HTR-8/SVneo (cell line): ENCODE measurements at places on chromosomes 5 and 9.

DNA sequence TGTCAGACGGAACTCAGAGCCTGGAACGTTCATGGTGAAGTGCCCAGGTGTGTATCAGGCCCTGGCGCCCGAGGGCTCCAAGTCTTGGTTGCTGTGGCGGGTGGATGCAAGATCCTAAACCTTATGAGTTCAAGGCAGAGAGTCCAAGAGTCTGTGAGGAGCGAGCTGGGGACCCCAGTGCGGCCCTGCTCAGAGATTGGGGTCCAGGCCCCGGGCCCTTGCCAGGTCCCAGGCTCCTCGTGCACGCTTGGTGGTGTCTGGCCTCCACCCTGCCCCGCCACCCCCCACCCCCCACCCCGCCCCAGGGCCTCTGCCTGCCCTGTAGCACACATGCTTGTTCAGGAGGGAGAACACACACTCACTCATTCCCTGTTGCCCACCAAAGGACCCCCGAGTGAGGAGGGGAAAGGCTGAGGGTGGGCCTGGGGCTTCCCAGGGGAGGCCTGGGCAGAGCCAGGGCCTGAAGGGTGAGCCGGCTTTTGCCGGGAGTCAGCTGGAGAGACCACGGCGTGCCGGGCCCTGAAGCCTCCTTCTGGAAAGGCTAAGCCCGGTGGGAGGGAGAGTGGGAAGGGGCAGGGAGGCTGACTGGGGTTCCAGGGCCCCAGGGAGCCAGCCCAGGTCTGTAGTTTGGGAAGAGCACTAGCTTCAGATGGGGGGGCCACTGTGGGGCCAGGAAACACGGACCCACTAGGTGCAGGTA, 37.1 kb downstream of the FAM163B start:
- no peak for DNase-seq

DNA sequence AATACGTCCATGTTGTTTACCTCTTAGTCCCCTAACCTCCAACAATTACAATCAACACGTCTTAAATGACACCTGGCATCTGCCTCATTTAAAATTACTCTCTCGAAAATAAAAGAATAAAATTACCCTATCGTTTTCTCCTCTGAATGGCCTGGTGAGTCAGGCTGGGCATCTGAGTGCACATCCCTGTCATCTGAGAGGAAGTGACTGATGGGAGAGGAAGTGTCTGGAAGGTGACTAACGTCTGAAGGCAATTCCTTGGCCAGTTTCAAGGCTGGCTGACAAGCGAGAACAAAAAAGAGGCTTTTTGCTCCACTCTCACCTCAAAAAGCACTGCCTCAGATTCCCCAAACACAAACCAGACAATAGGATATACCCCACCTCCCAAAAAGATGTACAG, 57.7 kb downstream of the MAPKAP1 start:
- DNase-seq: peak; percentile 51

DNA sequence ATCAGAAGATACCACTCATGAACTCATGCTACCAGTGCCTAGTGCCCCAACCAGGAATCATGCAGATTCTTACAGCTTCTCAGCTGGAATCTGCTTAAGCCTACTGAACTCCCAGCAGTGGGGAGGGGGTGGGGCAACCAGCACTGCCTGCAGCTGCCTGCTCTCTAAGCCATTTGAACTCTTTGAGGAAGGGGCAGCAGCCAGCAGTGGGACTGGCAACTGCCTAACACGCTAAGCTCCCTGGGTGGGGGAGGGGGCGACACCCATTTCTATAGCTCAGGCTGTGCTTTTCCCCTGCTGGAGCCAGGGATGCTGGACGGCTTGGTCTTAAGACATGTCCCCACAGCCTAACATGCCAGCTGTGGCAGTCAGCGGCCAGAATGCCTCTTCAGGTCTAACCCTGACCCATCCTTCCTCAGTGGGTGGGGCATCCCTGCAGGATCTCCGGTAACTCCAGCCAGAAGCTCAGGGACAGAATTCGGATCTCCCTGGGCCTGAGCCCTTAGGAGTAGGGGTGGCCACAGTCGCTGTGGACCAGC, 889.7 kb downstream of the CDH9 start:
- DNase-seq: no peak

- no peak for DNase-seq
These were observed 127.2 kb downstream of the MRPL36 start for GRCh38 chr5:1672396-1672795.

- no peak for DNase-seq
These were observed 180.8 kb downstream of the HSD17B3 start for GRCh38 chr9:96121136-96121535.

GRCh38 chr5:129963359-129963758, 59.1 kb downstream of the CHSY3 start:
- DNase-seq: no peak

DNA sequence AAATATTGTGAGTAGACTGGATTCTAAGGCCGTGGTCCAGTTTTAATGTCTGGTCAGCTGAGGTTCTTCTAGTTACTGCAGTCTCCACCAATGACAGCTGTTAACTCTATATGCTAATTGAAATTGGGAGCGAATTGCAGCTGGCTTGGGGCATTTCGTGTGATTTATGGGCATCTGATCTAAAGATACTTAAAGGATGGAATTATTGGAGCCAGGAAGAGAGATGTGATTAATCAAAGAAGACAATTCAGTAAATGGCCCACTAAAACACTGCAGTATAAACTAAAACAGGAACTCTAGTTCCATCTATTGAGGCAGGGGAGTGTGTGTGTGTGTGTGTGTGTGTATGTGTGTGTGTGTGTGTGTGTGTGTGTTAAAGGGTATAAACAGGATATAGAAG, 157.5 kb upstream of the IQGAP2 start:
- no peak for DNase-seq

DNA sequence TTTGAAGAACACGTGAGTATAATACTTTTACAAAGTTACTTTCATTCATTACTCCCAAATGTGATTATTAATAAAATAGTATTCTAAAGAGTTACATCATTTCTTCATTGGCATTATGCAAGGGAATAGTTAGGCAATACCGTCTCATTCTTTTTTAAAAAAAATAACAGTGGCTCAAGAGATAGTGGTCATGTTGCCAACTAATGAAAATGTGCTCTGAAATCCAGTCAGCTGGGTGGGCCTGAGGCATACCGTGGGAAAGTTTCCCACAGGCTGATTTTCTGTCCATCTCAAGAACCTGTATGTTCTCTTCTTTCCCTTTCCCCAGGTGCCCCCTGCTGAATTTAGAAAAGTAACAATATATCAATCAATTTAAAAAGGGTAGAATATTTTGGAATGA, 40.8 kb upstream of the ROPN1L start:
- no peak for DNase-seq

GRCh38 chr5:90289837-90290236, 119.7 kb downstream of the CETN3 start:
- DNase-seq: no peak

DNA sequence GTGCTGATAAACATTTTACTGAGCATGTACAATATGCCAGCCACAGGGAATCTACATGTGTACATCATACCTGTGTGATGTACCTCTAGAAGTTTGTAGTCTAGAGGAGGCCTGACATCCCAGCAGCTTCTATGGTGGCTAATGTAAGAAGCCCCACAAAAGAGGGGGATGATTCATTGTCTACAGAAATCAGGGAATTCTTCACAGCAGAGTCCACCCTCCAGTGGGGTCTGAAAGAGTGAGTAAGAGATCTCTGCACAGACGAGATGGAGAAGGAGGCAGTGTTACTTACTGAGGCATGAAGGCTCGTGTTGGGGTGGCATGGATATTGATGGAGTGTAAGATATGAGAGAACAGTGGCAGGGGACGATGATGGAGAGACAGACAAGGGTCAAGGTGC, 103.0 kb downstream of the NTRK2 start:
- DNase-seq: no peak

GRCh38 chr5:14400085-14400484, 181.5 kb upstream of the OTULINL start:
- peak; percentile 66 for DNase-seq

GRCh38 chr5:14267991-14268708, 125.0 kb downstream of the TRIO start:
- peak; percentile 85 for DNase-seq

- no peak for DNase-seq
These were observed 91.7 kb downstream of the EDIL3 start for GRCh38 chr5:84292788-84293653.

DNA sequence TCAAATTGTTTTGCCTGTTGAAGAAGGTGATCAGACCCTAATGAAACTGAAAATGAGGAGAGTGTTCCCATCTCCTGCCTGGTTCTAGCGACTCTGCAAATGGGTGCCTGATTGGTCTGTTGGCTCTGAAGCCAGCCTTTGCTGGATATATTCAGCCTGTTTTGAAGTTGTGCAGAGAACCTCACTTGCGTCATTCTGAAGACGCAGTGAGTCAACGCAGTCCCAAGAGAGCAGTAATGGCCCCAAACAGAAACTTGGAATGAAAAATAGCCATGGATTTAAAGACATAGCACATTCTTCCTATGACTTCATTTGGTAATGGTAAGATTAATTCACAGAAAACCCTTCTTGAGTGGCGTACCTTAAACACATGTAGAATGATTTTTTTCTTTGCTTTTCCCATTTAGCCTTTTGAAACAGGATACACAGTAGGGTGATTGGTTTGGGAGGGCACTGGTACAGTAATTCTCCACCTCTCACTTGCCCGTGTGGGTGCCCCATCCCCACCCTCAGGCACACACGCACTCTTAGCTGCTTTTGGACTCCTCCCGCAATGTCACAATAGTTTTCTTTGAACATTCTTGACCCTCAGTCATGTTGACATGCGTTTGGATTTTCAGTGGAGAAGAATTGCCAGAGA, 54.1 kb upstream of the ABL1 start:
- peak; percentile 71 for DNase-seq

DNA sequence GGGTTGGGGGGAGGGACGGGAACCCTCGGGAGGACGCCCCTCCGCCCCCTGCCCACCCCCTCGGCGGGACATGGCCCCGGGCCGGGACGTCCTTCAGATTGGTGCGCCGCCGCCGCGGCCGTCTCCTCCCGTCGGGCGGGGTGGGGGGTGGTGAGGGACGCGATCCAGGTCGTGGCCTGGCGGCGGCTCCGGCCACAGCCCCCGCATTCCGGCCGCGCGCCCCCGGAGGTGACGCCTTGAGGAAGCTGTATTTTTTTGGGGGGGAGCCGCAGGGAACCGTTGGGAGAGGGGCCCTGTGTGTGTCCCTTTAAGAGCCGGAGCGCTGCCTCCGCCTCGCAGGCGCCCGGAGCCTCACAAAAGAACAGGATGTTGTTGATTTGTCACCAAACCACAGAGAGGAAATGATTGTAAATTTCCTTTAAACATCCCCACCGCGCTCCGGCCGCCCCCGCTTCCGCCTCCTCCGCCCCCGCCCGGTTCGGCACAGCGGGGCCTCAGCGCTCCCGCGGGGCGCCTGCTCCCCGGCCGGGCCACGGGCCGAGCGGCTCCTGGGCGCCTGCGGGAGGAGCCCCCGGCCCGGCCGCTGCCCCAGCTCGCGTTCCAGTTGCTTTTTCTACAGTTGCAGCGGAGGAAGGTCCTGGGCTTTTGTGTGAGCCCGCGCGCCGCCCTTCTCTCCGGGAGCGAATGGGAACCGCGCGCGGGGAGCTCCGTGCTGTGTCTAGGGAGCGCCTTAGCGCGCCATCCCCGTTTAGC, 32.1 kb upstream of the SPRY4 start:
- DNase-seq: peak; percentile 83

- no peak for DNase-seq
These were observed 52.2 kb upstream of the GABRB2 start for GRCh38 chr5:161598686-161599085.

DNA sequence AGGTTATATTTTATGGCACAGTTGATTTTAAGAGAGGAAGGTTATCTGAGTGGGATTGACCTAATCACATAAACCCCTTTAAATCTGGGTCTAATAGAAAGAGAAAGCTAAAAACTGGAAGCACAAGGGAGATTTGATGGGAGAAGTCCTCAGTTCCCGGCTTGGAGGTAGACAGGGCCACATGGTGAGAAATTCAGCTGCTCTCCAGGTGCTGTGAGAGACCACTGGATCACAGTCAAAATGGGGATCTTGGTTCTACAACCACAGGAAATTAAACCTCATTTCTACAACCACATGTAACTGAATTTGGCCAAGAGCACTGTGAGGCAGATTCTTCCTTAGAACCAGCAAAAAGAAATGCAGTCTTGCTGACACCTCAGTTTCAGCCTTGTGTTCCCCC, 2352.7 kb downstream of the MAT2B start:
- DNase-seq: no peak

GRCh38 chr9:98310752-98311392, 55.4 kb upstream of the TBC1D2 start:
- no peak for DNase-seq

DNA sequence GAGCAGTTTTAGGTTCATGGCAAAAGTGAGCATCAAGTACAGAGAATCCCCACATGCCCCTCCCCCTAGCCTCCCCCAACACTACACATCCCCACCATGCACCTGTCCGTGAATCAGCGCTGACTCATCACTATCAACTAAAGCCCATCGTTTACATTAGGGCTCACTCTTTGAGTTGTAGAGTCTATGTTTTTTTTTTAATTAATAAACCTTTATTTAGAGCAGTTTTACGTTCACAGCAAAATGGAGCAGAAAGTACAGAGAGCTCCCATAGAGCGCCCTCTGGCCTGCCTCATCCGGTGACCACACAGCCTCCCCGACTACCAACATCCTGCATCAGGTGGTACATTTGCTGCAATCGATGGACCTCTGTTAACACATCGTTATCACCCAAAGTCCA, 47.9 kb upstream of the UNC5A start:
- no peak for DNase-seq

DNA sequence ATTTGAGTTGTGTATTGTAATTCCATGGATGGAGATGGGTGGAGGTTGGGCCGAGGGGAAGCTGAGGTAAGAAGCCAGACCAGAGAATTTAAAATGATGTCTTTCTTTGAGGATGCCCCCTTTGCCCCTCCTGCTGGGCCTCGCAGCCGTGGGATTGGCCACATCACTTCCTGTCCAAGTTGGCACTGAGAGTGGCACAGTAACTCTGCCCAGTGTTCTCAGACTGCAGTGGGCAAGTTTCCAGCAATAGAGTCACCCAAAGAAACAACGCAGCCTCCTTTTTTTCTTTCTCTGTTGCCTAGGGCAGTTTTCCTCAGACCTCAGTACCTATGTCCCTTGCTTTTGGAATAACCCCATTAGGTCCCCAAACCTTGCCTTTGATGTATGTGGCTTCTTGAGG, 306.6 kb upstream of the DMRT1 start:
- DNase-seq: no peak

GRCh38 chr5:172902497-172903472, 56.4 kb upstream of the RPL26L1 start:
- peak; percentile 86 for DNase-seq

- peak; percentile 62 for DNase-seq
These were observed 476.6 kb upstream of the WWC1 start for GRCh38 chr5:167814828-167815227.

- no peak for DNase-seq
These were observed 346.4 kb upstream of the SLC24A2 start for GRCh38 chr9:20135119-20135697.

- DNase-seq: no peak
These were observed 19.2 kb downstream of the RNF180 start for GRCh38 chr5:64184832-64185231.

- DNase-seq: no peak
These were observed 7.9 kb downstream of the NRARP start for GRCh38 chr9:137294091-137294680.

DNA sequence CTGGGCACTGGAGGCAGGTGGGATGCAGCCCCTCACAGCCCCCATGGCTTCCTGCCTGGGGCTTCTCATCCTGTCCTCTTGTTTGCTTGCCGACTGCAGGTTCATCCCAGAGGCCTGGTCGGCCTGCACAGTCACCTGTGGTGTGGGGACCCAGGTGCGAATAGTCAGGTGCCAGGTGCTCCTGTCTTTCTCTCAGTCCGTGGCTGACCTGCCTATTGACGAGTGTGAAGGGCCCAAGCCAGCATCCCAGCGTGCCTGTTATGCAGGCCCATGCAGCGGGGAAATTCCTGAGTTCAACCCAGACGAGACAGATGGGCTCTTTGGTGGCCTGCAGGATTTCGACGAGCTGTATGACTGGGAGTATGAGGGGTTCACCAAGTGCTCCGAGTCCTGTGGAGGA, 232.7 kb downstream of the ADAMTSL1 start:
- no peak for DNase-seq
